ENCODE measurements at places on chromosomes 12 and 14.

DNA sequence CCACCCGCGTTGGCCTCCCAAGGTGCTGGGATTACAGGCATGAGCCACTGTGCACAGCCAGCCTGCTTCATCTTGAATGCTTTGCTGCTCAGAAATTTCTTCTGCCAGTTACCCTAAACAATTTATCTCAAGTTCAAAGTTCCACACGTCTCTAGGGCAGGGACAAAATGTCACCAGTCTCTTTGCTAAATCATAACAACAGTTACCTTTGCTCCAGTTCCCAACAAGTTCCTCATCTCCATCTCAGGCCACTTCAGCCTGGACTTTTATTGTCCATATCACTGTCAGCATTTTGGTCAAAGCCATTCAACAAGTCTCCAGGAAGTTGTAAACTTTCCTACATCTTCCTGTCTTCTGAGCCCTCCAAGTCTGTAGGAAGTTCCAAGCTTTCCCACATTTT, 159.5 kb upstream of the DYRK2 start:
- DNase-seq, result no peak

GRCh38 chr12:121678716-121679300, 9.4 kb upstream of the MORN3 start:
- DNase-seq, result no peak

- DNase-seq, result no peak
Observed at GRCh38 chr12:93072340-93072739, 143.2 kb upstream of the EEA1 start.

DNA sequence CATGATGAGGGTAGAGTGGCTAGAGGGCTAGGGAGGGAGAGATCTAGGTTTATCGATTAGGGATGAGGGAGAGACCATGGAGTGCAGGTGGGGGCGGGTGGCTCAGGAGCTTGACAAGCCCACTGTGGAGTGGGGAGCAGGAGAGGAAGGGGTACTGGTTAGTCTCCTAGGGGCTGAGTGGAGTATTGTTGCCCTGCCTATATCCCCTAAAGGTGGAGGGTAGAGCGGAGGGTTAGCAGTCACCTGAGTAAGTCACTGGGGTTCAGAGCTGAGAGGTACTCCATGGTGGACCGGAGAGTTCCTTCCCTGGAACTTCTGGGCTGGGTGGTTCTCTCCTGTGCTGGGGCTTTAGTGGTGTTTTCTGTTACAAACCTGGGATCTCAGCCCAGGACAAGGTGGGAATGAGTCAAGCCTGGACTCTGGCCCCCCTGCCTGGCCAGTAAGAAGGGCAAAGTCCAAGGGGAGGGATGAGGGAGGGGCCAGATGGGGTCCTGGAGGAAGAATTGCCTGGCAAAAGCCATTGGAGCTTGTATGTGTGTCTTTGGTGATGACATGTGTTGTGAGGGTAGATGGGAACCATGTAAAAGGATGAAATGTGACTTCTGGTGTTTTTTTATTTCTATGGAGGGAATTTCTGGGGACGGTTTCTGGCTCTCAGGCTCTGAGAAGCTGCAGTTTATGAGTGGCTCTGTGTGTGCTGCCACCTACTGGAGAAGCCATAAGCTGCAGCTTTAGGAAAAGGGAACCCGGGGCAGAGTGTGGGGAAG, at the start of gene CIDEB:
Gene CIDEB (minus strand): TSS at position 403 of the 767 bp plus-strand sequence. CDS start 119 bp downstream, at position 284.
- DNase-seq, result peak; percentile 35

GRCh38 chr12:97375310-97375709, 87.3 kb upstream of the RMST start:
- DNase-seq, result no peak

DNA sequence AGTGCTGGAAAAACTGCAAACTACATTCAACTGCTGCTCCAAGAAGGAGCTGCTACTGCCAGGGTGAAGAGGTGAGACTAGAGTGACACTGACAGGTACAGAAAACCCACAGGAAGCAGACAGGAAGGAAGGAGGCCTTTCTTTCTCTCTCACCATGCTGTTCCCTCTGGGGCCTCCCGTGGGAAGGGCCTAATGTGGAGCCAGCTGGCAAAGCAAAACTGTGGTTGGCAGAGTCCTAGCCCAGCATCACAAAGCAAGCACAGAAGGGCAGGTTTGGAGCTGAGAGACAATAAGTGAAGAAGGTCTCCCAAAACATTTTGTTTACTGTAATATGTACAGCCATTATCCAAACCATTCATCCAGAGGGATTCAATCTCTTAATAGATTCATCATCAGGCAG, 122.5 kb upstream of the MAX start:
- DNase-seq, result no peak

- DNase-seq, result no peak
Observed at GRCh38 chr14:102878970-102879460, 43.4 kb upstream of the AMN start.

DNA sequence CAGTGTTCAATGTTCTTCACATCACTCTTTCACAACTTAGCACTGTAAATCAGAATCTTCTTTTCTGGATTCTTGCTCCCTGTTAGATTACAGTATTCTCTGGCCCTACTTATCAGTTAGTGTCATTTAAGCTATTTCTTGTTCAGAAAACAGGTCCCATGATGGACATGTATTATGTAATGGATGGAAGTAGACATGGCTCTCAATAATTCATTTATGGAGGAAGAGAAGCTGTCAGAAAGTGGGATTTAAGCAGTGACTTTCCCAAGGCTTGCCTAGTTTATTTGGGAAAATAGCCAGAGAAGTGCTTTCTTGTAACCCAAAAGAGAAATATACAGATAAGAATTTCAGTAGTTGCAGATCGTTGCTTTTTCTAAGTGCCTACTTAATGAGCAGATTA, 1.6 kb downstream of the ERC1 start:
- DNase-seq, result no peak

GRCh38 chr12:10361622-10362021, 28.2 kb downstream of the KLRK1 start:
- DNase-seq, result no peak

GRCh38 chr14:62001963-62002362, 239.7 kb downstream of the SNAPC1 start:
- DNase-seq, result no peak
